ENCODE measurements at places on chromosomes 3 and 15.

- peak; percentile 21 for DNase-seq
Observed at GRCh38 chr3:27880969-27881892, 159.1 kb upstream of the EOMES start.

GRCh38 chr15:60379525-60380274 is 18.1 kb downstream of the ANXA2 start:
- DNase-seq = no peak

DNA sequence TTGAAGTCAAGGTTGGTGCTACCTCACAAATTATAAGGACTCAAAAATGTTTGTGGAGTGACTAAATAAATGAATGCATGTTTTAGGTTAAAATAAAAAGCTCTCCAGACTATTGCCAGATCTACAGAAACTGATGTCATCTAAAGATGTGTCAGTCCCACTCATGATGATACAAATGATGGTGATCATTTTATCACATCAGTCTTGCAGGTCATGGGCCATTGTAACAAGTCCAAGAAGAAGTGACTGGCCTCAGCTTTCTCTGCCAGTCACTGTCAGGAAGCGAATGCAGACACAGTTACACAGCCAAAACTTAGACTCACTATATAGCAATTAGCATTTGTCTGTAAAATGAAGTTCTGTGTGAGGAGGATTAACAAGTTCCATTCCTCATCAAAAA is 18.5 kb downstream of the ATP8B4 start:
- no peak for DNase-seq

- DNase-seq = no peak
Observed at GRCh38 chr3:64047787-64048186, 24.5 kb upstream of the PSMD6 start.

DNA sequence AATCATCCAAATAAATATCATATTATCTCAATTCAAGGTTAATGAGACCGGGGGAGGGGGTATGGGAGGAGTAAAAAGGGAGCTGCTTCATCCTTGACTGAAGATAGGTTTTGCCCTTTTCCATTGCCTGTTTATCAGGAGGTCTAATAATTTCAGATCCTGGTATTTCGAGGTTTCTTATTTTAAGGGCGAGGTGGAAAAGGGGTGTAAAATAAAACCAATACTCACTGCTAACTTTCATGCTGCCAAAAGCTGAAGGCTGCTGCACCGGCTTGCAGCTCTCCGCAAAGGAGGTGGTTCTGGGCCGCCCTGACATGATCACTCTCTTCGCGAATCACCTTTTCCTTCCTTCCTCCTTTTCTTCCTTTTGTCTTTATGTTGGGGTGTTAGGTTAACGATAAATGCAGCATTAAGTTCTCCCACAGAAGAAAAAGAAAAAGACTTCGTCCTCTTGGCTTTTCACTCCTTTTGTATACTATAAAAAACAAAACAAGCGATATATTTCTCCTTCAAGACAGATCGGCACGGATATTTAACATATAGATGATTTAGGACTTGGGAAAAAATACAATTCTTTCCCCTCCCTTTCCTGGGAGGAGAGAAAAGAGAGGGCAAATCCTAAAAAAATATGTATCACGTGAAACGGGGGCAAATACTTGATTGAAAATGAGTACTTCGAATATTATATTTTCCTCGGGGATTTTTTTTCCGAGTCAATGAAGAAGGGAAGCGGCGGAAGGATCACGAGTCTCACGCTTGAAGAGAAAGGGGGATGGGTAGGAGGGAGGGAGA is 932 bp downstream of the GSK3B start:
- peak; percentile 16 for DNase-seq

GRCh38 chr15:73482166-73482565 is 39.2 kb downstream of the REC114 start:
- no peak for DNase-seq

- DNase-seq = no peak
Observed at GRCh38 chr3:101588616-101589015, 14.6 kb downstream of the PCNP start.

GRCh38 chr3:154018100-154018696 is 103.0 kb upstream of the ARHGEF26 start:
- DNase-seq = peak; percentile 50

DNA sequence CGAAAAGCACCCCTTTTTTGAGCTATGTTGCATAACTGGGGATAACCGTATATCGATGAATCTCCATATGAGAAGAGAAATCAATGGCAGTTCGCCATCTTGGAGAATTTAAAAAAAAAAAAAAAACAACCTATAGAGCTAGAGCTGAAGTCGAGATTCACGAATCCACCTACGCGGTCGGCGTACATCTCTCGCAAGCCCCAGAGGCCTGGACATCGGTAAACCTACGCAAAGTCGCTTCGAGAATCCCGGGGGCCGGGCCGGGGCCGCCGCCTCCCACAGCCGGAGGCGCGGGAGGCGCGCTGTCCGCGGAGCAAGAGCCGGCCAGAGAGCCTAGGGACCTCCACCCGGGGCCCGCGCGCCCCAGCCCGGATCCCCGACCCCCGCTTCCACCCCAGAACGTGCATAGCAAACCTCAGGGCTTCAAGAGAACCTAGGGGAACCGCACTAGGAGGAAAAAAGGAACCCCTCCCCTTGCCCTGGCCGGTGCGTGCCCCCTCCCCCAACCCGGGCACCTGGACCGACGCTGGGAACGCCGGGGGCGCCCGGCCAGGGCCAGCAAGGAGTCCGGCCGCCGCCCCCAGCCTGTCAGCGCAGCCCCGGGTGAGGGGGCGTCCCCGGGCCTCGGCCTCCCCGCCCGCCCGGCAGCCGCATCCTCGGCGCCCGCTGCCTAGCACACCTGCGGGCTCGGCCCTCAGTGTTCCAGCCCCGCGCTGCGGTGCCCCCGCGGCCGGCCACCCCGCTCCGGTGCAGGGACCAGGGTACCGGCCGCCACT is 567 bp downstream of the PFN2 start:
- DNase-seq = peak; percentile 72

DNA sequence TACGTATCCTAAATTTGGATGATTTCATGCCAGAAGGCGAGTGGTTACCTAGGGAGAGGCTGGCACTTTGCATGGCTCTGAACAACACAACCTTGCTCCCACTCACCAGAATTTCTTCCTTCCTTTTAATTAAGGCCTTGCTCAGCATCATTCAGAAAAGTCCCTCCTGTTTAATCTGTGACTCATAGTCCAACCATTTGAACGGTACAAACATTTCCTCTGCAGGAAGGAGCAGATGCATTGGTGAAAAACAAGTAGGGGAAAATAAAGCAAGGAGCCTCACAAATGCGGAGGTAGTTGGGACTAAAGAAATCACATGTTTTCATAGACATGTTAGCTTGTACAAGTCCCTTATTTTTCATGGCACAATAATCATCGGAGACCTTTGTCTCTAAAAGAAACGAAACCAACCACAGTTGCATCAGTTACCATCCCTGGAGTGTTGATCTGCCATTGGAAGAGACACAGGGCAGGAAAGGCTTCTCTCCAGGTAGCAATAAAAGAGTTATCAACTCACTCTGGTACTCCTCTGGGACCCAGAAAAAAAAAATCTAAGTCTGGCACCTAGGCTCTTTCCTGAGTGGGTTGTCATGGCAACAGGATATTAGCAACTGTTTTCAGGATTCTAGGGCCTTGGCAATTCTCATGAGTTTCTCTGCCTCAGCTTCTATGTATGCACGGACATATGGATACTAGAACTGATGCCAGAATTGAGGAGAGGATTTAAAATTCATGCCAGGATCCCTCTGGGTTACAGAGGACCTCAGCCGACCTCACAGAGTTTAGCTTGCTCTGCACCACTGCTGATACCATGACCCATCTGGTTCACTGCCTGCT is 255.4 kb upstream of the ARPP21 start:
- no peak for DNase-seq

DNA sequence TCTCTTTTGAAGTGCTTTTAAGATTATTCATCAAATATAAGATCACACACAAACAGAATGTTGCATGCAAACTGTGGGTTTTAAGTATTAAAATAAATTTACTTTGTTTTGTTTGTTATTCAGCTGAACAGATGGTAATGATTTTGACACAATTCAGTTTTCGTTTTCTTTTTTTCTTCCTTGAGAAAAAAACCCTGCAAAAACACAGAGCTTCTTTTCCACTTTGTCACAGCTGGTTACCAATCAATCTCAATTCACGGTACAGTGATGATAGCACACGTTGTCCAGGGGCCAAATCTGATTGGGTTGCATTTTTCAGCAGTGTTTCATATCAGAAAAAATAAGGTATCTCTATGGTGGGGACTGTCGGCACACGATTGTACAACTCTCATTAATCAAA is 473.6 kb downstream of the ROBO2 start:
- no peak for DNase-seq

- no peak for DNase-seq
Observed at GRCh38 chr3:126913524-126913923, 69.4 kb upstream of the PLXNA1 start.

DNA sequence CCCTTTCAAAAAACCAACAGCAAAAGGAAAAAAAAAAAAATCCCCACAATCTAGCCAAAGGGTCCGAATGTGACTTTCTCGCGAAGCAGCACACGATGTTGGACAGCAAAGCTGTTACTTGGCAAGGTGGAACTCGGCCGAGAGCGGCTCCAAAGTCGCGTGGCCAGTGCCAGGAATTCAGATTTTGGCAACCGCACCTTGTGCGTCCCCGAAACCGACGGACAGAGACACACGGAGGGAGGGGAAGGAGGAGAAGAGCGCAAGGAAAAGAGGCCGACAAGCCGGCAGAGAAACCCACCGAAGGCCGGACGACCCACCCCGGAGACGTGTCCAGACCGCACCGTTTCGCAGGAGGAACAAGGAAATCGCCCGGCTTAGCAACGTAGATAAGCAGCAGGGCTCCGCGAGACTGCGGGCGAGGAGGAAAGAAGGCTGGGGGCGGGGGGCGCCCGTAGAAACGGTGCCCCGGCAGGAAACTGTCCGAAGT is 517.3 kb downstream of the MECOM start:
- no peak for DNase-seq

- no peak for DNase-seq
Observed at GRCh38 chr15:57327985-57328471, 48.3 kb upstream of the CGNL1 start.

All from activated CD4-positive, alpha-beta T cell treated with anti-CD3 and anti-CD28 coated beads, Interleukin-2, amount 50 U/mL, for 48 hours (primary cell).